Stimulated activated naive CD4-positive, alpha-beta T cell treated with Interleukin-2 at 50 U/mL for 16 hours (primary cell): ENCODE measurements at places on chromosomes 16 and 17.

DNA sequence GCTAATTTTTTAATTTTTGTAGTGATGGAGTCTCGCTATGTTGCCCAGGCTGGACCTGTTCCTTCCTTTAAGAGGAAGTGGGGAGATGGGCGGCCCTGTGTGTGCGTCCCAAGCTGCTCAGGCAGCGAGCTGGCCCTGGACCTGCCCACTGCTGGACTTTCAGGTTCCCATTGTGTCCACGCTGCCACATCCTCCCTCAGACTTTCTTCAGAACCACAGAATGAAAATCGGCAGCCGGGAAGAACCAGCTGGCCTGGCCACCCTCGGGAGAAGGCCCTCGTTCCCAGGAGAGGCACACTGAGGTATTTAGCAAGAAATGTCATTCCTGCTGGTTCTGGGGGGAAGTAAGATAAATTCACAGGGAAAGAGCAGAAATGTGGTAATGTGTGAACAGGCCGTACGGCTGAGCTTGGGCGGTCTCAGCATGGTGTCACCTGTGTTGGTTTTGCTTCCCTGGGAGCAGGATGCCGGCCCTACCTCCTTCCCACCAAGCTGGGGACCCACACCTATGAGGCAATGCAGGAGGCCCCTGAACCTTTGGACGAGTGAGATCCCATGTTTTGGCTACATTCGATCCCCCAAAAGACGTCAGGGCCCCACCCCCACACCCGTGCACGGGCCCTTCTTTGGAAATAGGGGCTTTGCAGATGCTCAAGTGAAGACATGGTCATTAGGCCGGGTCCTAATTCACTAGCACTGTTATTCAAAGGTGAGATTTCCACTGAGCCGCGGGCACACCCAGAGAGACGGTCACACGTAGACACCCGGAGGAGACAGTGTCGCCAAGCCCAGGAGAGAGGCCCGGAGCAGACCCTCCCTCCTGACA, 35.9 kb upstream of the ZNF469 start:
- DNase-seq, result no peak

GRCh38 chr17:57987581-57988300, at the start of gene VEZF1:
Gene VEZF1, minus strand, starts transcription at chr17:57988254. Its CDS starts 143 bp downstream, at chr17:57988111.
- peak; percentile 77 for DNase-seq

GRCh38 chr17:2965621-2966595, 97.5 kb downstream of the OR1D5 start:
- DNase-seq, result no peak

DNA sequence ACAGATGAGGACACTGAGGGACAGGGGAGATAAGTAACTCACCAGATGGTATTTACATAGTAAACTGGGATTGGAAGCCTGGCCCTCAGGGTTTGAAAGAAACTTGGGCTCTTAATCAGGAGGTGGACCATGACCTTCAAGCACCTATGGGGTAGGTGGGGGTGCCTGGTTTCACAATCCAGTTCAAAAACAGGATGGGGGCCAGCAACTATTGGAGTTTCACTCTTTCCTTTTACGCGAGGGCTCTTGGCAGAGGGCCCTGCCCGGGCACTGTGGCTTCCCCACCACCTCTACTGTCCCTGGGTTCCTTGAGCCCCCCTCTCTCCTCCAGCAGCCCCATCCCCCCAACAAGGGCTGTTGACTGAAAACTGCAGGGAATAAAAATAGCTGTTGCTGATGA, 11.3 kb upstream of the PRR29 start:
- no peak for DNase-seq

DNA sequence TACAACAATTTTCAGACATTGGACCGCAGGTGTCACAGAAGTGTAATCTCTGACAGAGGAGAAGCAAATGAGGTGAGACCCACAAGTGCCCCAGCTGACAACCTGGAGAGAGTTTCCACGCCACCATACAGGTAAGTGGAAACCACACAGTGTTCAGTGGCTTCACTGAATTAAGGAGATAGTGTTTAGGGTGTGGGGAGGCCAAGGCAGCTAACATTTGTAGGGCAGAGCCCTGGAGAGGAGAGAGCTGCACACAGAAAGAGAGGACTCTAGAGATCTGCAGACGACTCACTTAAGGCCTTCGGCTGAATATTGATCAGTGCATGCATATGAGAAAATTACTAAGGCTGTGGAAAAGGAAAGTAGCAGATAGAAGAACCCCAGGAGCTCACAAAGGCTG, 228.9 kb upstream of the TNRC6C start:
- DNase-seq, result no peak

DNA sequence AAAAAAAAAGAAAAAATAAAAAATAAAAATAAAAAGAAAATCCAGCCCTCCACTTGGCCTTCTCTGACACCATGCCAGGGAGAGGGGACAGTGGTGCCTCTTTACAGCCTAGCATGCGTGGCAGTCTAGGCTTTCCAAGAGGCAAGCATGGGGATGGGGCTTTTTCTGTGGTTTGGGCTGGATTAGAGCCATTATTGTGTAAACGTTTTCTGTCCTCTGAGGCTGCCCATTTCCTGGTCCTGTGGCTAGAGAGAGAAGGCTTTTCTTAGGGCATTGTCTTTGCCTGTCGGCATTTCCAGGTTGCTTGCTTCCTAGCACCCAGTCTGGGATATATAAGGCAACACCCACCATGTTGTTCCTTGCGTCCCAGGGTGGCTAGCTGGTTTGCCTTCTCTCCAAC, 2.7 kb upstream of the DHRS7B start:
- DNase-seq, result no peak

DNA sequence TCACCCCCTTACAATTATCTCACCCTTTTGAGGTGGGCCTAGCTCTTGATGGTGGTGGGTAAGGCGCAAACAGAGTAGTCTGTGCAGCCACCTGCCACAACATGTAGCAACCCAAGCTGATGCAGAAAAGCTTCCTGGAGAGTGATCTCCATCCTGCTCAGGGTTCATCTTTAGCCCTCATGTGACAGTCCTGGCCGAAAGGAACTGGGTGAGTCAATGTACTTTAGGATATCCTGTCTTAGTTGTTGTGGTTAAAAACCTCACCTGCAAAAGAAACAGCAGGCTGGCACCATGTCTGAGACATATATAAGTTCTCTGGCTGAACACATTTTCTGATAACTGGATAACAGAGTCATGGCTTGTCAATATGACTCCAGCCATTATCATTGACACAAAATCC, 183.5 kb upstream of the CPHXL start:
- no peak for DNase-seq
